Breast epithelium (tissue), 4 donors: ENCODE measurements at places on chromosomes 6 and 20. TPM values are rescaled to one million over a fixed set of nuclear protein-coding genes. Genes with fewer than 3 reads are reported as not detected.

- no peaks in the 10 kb centered on the region for H3K27me3 ChIP-seq
- no peaks in the 10 kb centered on the region for H3K36me3 ChIP-seq
- H3K27ac ChIP-seq = no peak overlapping the region
- no peak for DNase-seq
- H3K4me1 ChIP-seq = peaks cover 6% of the 10 kb centered on the region
These were observed 115.9 kb upstream of the BCLAF1 start for GRCh38 chr6:136405420-136406029.

DNA sequence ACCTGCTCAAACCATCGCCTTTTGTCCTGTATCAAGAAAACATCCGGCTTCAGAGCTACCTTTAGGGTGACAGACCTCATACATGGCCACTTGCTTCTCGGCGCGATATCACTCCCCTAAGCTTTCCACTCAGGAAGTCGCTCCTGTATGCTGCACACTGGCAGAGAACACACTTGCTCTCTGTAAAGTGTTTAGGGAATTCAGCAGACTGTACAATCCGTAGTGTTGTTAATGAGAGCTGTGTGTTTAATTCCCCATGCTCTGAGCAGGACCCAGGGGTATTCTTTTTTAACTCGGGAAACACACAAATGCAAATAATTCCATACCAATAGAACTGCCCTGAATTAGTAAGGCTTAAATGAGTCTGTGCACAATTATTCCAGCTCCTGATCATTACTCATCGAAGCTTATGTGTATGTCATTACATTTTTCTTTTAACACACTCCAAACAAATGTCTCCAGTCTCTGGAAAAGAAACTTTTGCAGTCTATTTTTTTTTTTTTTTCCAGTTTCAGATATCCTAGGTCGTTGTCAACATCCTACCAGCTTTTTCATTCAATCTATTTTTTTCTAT is 338.7 kb upstream of the ARID1B start:
- no peak overlapping the region for H3K27ac ChIP-seq
- DNase-seq = no peak
- no peaks in the 10 kb centered on the region for H3K4me1 ChIP-seq
- no peaks in the 10 kb centered on the region for H3K36me3 ChIP-seq
- no peaks in the 10 kb centered on the region for H3K27me3 ChIP-seq

DNA sequence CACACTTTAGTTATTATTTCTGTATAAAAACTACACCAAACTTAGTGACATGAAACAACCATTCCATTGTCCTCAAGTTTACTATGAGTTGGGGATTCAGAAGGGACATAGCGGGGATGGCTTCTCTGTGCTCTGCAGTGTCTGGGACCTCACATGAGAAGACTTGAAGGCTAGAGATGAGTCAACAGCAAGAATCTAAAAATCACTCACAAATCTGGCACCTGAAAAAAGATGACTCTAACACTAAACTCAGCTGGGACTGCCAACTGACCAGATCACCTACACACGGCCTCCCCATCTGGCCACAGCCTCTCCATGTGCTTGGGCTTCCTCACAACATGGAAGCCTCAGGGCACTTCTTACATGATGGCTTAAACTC is 63.0 kb upstream of the EYA2 start:
- no peaks in the 10 kb centered on the region for H3K36me3 ChIP-seq
- no peaks in the 10 kb centered on the region for H3K27me3 ChIP-seq
- H3K4me1 ChIP-seq = no peaks in the 10 kb centered on the region
- no peak overlapping the region for H3K4me3 ChIP-seq

GRCh38 chr20:57432862-57433491 is 41.8 kb downstream of the RBM38 start:
- DNase-seq = no peak
- no peaks in the 10 kb centered on the region for H3K36me3 ChIP-seq
- H3K27ac ChIP-seq = no peak overlapping the region
- H3K4me1 ChIP-seq = no peaks in the 10 kb centered on the region

GRCh38 chr6:14431385-14432330 is 314.1 kb downstream of the CD83 start:
- no peaks in the 10 kb centered on the region for H3K27me3 ChIP-seq
- H3K4me3 ChIP-seq = no peak overlapping the region
- no peak overlapping the region for H3K27ac ChIP-seq
- H3K36me3 ChIP-seq = no peaks in the 10 kb centered on the region
- no peaks in the 10 kb centered on the region for H3K4me1 ChIP-seq

DNA sequence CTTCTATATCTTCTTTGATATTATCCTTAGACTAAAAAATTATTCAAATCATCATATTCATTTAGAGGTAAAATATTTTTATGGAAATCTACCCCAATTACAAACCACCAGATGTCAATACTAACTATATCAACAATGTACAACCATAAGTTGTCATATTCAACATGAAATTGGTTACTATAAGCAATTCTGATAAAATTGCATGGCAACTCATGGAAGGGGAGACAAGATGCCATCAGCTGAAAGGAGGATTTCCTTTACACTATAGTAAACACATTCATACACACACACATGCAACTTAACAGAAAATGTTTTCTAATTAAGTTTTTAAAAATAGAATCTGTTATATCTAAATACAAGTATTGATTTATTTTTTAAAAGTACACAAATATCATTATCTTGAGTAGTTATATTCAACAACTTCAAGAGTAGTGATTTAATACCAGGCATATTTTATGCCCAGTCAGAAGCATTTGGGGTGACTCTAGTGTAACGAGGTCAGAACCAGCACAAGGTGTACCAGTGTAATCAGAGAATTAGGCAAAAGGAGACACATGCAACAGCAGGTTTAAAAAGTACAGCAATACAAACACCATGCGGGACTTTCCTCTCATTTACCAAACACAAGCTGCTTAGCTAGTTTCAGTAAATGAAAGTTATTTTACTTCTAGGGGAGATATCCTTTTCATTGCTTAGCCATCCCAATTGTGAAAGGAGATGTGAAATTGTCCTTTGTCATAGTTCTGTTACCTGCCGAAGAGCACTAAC is 1.0 kb downstream of the FILIP1 start:
- H3K27ac ChIP-seq = peak overlapping the region; percentile 75
- no peak for DNase-seq
- peak overlapping the region; percentile 54 for H3K4me3 ChIP-seq
- no peaks in the 10 kb centered on the region for H3K36me3 ChIP-seq

DNA sequence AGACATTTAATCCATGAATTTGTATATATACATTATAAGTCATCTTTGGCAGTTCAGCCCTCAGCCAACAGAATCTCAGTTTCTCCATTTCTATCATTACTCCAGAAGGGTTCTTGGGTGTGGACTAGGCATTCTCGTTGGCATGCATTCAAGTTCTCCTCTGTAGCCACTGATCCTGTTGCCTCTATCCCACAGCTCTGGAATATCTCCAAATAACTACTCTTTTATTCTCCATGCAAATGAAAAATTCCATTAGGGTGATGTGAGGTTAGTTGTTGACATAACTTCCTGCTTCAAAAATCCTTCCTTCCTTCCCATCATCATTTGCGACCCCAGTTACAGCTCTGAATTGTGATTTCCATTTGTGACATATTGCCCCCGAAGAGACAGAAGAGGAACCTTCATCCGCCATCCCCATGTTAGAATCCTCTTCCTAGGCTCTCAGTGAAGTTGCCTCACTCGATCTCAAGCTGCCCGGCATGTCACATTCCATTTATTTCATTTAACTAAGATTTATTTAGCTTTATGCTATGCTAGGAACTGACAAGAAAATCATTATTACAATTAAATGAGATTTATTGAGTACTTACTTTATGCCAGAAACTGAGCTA is 93.7 kb upstream of the EDN1 start:
- no peaks in the 10 kb centered on the region for H3K4me1 ChIP-seq
- no peak overlapping the region for H3K27ac ChIP-seq
- H3K4me3 ChIP-seq = no peak overlapping the region
- no peaks in the 10 kb centered on the region for H3K27me3 ChIP-seq
- DNase-seq = no peak

DNA sequence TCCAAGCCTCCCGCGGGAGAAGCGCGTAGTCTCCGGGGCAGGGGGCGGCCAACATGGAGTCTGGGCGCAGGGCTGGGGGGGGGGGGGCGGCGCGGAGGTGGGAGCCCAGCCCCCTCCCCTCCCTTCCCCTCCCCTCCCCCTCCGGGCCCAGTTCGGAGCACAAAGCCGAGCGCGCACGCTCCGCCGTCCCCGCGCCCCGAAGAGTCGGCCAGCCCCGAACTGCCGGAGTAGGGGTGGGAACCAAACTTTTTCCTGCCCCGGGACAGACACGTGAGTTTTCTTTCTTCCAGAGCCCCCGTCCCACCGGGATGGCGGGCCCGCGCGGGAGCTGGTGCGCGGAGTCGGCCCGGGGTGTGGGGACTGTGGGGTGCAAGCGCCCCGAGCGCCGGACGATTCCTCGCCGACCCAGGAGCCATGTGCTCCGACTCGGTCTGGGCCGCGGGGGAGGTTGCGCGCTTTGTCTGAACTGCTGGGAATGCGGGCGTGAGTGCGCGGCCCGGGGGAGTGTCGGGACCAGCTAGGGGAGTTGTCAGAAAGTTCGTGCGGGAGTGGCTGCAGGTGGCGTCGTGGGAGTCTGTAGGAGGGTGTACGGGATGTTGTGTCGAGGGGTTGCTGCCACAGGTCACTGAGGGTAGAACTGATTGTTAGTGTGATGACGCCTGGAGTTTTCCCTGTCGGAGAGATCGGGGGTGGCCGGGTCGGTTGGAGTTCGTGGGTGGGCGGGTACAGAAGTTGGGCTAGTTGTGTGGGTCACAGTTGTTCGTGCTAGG is 1.2 kb downstream of the TGIF2 start:
- H3K4me3 ChIP-seq = peak overlapping the region; percentile 83
- no peaks in the 10 kb centered on the region for H3K27me3 ChIP-seq
- peak; percentile 60 for DNase-seq
- H3K36me3 ChIP-seq = no peaks in the 10 kb centered on the region
- peak overlapping the region; percentile 94 for H3K27ac ChIP-seq

DNA sequence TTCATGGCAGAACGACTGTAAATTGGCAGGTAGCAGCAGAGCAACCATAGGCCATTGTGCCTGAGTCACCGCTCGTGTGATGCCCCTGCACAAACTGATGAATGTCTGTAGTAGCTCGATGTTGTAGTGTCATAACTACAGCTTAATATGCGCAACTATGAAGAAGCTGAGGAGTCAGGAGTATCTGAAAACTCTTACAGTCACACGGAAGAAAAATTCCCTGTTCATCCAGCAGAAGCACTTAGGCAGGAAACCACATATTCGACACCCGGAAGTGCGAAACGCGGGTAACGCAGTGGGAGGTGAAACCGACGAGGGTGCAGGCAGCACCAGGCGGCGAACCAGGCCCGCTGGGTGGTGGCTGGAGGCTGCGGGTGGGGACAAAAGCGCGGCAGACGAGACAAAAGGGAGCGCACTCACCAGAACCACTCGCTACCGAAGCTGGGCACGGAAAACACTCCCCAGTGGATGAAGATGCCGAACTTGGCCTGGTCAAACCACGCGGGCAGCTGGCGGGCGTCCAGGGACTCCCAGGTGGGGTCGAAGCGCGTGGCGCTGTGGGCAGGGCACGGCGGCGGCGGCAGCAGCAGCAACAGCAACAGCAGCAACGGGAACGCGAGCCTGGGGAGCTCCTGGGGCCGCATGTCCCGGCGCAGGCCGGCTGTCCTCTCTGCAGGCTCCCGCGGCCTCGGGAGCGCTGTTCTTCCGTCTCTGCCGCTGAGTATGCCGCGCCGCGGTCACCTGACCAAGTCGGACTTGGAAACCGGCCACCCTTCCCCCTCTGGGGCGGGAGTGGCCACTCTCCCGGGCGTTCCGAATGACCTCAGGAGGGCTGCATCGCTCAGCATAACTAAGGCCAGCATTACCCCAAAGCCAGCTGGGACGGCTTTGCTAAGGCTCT is at the start of gene FUCA2:
TSS of gene FUCA2 (minus strand) at position 730 of the 901 bp plus-strand sequence. CDS start at position 644, 86 bp downstream.
- peak within 1 kb of the TSS; percentile 78 for H3K4me3 ChIP-seq
- no peaks in the 10 kb centered on the region for H3K4me1 ChIP-seq
- no peaks in the 10 kb centered on the region for H3K27me3 ChIP-seq
- H3K36me3 ChIP-seq = no peaks in the 10 kb centered on the region
- DNase-seq = peak; percentile 85
- H3K27ac ChIP-seq = peak within 1 kb of the TSS; percentile 89

- no peak for DNase-seq
- H3K4me1 ChIP-seq = no peaks in the 10 kb centered on the region
- no peaks in the 10 kb centered on the region for H3K27me3 ChIP-seq
- no peak overlapping the region for H3K4me3 ChIP-seq
- no peak overlapping the region for H3K27ac ChIP-seq
- no peaks in the 10 kb centered on the region for H3K36me3 ChIP-seq
These were observed 216.0 kb downstream of the GJA1 start for GRCh38 chr6:121651420-121651819.

GRCh38 chr6:20260360-20260759 is 48.1 kb upstream of the MBOAT1 start:
- H3K4me3 ChIP-seq = no peak overlapping the region
- H3K4me1 ChIP-seq = no peaks in the 10 kb centered on the region
- no peaks in the 10 kb centered on the region for H3K27me3 ChIP-seq
- no peaks in the 10 kb centered on the region for H3K36me3 ChIP-seq
- no peak for DNase-seq

DNA sequence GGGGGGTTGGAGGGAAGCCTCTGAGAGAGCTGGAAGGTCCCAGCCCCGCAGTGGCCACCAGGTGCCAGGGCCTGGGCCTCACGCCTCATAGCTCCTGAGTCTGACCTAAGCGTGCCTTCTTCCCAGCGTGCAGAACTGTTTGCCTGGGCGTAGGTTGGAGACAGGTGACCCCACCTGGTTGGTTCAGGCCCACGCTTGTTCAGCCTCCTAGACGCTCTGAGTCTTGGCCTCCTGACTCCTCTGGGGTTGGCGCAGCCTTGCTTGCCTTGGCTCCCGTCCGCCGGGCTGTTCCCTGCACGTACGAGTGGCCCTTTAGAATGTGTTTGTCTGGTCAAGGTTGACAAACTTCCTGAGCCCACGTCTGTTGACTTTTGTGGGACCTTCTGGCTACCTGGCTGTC is 70.8 kb downstream of the EYA2 start:
- peak; percentile 64 for DNase-seq
- peaks cover 8% of the 10 kb centered on the region for H3K4me1 ChIP-seq
- no peak overlapping the region for H3K4me3 ChIP-seq
- no peaks in the 10 kb centered on the region for H3K27me3 ChIP-seq
- peak overlapping the region; percentile 80 for H3K27ac ChIP-seq

MAS1 gene
- not detected for total RNA-seq

SNRPB gene
- 179 TPM for total RNA-seq

NR2E1 gene
- not detected for total RNA-seq

ADGB gene
- not detected for total RNA-seq

TNFRSF6B gene
- total RNA-seq = 40.0 TPM

FRMD1 gene
- total RNA-seq = 0.96 TPM

MTCH1 gene
- 229 TPM for total RNA-seq

PAK5 gene
- total RNA-seq = 0.66 TPM

SLC22A3 gene
- 5.9 TPM for total RNA-seq

SLC4A11 gene
- 0.48 TPM for total RNA-seq
